ENCODE measurements at places on chromosomes 11 and 22.

DNA sequence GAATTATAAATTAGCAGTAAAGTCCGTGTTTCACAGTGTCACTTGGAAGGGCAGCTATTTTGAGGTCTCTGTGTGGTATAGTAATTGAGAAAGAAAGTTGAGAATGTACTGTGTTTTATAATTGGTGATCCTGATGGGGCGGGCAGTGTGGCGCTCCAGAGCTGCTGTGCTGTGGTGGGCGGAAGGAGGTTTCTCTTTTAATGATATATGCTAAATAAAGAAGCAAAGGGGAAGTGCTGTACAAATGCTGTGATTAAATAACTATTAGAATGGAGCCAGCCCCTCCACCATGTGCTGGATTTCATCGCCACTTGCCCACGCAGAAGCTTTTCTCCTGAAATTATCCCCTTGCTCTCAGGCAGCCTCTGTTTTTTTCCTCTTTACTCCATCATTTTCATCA is 24.6 kb downstream of the ATXN10 start:
- no peak for DNase-seq

DNA sequence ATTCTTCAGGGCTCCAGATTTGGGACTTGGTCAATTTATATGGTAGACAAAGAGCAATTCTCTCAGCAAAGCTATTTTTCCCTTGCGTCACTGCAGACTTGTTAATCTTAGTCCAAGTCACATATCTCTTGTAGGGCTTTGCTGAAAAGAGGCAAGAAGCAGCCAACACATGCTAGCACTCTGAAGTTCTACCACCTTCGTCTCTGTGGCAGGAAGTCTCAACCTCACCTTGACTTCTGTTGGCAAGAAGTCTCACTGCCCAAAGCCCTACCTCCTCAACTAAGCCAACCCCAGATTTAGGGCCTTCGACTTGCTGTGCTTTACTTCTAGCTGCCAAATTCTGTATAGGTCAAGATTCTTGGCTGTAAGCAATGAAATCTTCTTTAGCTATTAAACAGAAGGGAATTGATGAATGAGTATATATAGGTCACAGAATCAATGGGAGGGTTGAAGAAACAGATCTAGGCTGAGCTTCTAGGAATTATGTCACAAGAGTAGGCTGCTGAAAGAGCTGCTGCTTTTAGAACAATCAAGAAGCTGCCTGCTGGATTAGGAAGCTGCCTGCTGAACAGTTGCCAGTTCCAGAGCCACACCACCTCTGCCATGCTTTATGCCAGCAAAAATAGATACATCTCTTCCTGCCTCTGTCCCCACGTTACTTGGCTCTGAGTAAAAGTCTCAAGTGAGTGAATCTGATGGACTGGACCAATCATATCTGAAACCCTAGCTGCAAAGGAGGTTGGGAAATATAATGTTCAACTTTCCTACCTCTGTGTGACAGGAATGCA is 17.6 kb upstream of the NCR3LG1 start:
- no peak for DNase-seq

GRCh38 chr22:47128216-47128615 is 365.8 kb downstream of the TBC1D22A start:
- DNase-seq = no peak

DNA sequence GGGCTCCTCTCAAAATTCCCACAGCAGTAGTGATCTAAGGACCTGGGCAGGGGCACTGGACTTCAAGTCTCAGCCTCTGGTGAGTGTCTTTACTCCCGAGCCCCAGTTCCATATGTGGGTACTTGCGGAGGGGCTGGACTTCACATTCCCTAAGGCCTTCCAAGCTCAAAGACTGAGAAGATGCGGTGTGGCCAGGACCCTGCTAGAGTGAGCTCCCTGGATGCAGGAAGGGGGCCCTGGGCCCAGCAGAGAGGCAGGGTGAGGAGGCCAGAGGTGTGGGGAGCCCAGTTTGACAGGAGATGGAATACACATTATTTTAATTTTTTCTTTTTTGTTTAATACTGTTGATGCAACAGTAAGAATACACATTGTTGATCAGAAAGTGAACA is 83.7 kb downstream of the IGLL1 start:
- peak; percentile 53 for DNase-seq

DNA sequence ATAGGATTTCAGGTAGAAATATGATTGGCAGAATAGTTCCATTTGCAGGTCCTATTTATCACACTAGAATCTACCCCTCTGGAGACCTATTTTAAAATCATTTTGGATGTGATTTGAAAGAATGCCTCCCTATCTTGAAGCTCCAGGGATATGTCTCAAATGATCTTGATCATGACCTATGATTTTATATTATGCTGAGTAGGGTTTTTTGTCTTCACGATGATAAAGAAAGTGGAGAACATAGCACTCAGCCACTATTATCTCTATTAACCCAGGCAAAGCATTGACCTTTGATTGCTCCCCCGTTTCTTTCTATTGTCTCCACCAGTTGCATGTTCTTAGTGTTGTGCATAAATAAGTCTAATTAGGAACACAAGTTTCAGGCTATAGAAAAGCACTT is 307.9 kb downstream of the BLID start:
- DNase-seq = no peak

DNA sequence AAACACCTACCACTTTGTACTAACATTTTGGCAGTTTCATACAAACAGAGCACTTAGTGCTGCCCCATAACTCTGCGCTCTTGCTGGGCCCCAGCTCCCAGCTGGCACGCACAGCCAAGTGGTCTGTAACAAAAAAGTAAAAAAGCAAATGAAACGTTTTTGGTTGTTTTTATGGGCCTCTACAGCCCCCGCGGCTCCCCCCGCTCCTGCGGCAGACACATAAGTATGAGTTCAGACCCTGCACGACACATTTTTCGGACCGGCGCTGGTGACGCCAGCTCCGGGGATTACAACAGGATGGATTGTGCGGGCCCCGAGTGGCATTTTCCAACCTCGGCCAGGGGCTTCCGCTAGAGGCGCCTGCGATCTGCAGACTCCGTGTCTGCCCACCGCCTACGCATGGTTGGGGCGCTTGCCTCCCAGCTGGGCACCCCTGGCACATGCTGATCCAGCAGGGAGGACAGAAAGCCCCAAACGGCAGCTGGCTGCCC is 418.2 kb downstream of the SOX6 start:
- DNase-seq = no peak

DNA sequence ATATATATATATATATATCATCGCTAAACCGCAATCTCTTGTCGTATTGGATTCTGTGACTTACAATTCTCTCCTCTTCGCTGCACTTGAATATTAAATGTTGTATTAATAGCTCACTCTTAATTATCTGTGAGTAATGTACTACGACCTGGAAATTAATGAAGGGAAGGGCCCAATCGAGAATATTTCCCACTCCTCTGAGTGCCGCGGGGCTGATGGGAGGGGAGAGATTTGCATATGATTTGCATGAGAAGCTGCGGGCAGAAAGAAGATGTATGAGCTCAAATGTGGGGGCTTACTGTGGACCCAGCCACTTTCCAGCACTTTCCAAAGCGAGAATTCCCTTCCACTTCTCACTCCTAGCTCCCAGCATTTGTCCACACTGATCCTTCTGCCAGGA is 141.2 kb downstream of the MN1 start:
- no peak for DNase-seq

DNA sequence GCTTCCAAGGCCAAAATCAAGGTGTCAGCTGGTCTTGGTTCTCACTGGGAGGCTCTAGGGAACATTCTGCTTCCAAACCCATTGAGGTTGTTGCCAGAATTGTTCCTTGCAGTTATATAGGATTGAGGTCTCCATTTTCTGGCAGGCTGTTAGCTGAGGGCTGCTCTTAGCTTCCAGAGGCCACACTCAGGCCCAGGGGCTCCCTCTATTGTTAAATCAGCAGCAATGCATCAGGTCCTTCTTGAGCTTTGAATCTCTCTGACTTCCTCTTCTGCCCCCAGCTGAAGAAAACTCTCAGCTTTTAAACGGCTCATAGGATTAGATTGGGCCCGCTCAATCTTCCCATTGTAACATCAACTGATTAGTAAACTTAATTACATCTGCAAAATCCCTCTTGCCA is 39.3 kb upstream of the BSX start:
- no peak for DNase-seq
